Left hindlimb (tissue), 1 donor: ENCODE measurements at places on chromosomes 1 and 21.
A peak's percentile ranks its signal among the peaks of the same experiment; 100 is the strongest.

DNA sequence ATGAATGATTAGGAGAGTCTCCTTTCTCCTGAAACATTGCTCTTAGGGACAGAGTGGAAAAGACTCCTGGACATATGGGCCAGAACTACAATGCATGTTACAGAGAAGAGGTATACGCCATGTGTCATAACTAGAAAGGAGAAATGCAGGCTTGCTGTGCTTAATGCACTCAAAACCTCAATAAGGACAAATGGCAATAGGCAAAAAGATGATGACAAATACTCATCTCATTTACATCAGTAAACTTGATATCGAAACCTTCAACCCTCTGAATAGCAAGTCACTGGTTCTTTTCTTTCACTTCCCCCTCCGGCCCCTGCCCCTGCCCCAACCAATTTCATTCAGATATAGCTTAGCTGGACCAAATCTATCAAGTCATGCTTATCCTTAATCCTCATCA lies 1.9 kb upstream of the GPR88 start:
- no peak for DNase-seq

GRCh38 chr1:53890522-53890941 lies 935 bp upstream of the YIPF1 start:
- DNase-seq, result no peak

DNA sequence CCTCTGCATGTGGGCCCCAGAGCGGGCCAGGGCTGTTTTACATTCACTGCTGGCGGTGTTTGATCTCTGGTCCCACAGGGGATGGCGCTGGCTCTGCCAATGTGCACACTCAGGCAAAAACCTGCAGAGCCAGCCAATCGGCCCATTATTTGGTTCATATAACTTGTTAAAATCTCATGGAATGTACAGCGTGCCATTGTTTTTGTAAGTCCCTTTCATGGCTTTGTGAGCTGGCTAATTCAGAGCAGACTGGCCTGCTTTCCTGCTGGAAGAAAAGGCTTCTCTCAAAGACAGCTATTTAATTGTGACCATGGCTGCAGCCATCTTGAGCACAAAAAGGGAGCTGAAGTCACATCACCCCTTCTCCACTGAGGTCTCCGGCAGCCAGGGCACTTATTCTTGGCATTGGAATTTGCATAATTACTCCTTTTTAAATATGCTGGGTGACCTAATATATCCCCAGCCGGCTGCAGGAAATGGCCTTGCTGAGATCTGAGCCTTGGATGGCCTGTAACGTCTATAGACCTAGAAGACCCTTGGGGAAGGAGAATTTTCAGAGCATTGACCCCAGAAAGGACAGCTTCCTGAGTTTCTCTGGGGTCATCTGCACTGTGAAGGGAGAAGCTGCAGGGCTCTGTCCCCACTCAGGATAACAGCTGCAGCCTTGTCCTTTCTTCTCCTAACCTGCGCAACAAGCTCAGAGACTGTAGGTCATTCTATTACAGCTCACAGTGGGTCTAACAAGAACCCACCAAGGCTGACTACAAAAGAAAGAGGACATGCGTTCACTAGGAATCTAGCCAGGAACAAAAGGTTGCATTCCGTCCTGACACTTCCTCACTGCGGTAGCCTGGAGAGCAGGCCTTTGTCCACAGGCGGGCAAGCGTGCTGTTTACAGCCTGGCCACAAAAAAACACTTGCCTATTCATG lies 45.8 kb downstream of the BCAR3 start:
- no peak for DNase-seq

- DNase-seq, result no peak
Observed at GRCh38 chr1:83932281-83932680, 66.7 kb downstream of the TTLL7 start.

- no peak for DNase-seq
Observed at GRCh38 chr1:33128781-33129180, 47.8 kb downstream of the AZIN2 start.

- DNase-seq, result peak; percentile 96
Observed at GRCh38 chr1:156746728-156747631, 4.5 kb downstream of the HDGF start.

DNA sequence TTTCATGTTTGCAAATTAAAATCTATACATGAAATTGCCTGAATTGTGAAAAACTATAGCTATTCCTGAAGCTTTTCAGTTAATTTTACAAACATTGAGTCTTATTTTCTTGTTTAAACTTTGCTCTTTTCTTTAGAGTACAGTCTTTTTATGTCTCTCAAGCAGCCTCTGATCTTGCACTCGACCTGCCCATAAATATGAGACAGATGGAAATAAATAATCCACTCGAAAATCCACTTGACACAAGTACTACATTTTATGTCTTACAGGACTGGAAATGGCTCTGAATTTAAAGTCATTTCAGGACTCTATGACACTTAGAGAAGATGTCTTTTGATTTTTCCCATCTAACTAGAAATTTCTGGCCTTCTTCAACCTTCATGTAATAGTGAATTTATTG lies 283.8 kb downstream of the USP25 start:
- DNase-seq, result no peak
